ENCODE measurements at places on chromosomes 1 and 21.

GRCh38 chr1:4752059-4752458 lies 97.7 kb downstream of the AJAP1 start:
- no peak for DNase-seq

- DNase-seq: no peak
Measured at GRCh38 chr1:5753549-5754421, 238.4 kb downstream of the NPHP4 start.

GRCh38 chr1:60989749-60990713 lies 92.3 kb upstream of the NFIA start:
- DNase-seq: no peak

- no peak for DNase-seq
Measured at GRCh38 chr1:224739997-224740684, 124.0 kb downstream of the CNIH3 start.

DNA sequence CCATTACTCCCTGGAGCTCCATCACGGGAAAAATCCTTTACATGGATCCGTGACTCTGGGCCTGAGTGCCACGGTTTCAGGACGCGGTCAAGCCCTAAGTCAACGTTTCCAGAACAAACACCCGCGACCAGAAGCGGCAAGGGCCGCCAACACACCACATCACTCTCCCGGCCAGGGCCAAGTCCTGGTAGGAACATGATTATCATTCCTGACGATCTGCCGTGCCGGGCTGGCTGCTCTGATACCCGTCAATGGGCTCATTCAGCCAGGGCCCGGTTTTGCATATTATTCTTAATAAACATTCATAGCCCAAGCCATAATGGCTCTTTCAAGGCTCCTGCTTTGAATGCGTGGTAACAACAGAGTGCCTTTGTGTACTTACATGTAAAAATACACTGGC lies 44.6 kb upstream of the SIM2 start:
- DNase-seq: no peak

DNA sequence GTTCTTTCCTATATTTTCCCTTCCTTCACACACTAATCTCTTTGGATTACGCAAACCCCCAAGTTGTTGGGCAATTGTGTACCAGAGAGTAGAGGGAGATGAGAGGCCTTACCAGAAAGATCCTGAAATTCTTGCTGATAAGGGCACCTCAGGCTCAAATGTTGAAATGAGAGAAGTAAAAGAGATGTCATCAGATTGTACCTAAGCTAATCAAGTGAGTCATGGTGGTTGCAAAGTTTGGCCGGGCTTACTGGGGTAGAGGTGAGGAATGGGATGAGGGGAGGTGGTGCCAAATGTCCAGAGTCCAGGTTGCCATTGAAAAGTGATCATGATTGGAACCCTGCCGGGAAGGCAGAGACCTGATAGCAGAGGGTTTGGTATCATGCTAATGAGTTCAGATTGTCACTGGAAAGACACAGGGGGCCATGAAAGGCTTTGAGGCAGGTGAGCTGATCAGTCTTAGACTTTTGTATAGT lies 43.1 kb downstream of the OPTC start:
- no peak for DNase-seq

GRCh38 chr1:3508757-3509415 lies 54.4 kb downstream of the ARHGEF16 start:
- DNase-seq: no peak

- no peak for DNase-seq
Measured at GRCh38 chr1:225942574-225942973, 1.6 kb upstream of the LEFTY2 start.

DNA sequence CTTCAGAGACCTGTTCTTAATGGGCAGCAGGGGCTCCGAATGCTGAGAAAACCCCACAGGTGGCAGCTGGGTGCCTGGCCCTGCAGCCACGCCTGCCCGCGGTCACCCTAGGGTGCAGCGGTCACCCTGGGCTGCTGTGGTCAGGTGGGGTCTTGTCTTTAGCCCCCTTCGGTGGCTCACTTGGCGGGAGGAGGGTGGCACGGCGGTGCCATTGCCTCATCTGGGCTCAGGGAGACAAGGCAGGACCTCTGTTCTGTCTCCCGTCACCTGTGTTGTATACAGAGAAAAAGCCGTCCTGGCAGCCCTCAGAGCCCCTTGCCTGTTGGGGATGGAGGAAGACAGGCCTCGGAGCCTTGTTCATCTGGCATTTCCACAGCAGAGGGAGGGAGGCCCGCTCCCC lies 69.5 kb upstream of the TRAPPC10 start:
- DNase-seq: no peak

DNA sequence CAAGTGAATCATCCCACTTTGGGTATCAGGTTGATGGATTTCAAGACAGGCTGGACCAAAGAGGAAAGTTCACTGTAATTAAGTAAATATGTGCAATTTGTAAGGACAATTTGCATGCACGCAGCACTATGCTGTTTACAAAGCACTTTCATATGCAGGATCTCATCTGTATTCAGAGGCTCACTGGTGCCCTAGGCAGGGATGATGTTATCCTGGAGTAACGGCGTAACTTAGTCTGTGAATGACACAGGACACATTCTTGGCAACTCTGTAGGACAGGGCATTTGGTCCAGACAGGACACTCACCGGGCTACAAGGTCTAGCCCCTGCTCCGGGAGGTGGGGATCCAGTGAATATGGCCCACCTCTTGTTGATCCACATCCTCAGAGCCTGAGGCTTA lies 365.4 kb upstream of the DUSP10 start:
- no peak for DNase-seq

All from activated CD4-positive, CD25-positive, alpha-beta regulatory T cell treated with anti-CD3 and anti-CD28 coated beads, Interleukin-2, amount 50 U/mL, for 72 hours (primary cell).